CD8-positive, alpha-beta memory T cell (primary cell): ENCODE measurements at places on chromosomes 5 and 9. TPM values are rescaled to one million over a fixed set of nuclear protein-coding genes. Genes with fewer than 3 reads are reported as not detected.

ZMYND19 gene
- 11.2 TPM for polyA plus RNA-seq

NUP214 gene
- polyA plus RNA-seq = 21.3 TPM

- no peak for DNase-seq
Measured at GRCh38 chr9:90795871-90796317, 5.7 kb upstream of the SYK start.

GRCh38 chr5:142683881-142684505 lies 1.9 kb downstream of the FGF1 start:
- DNase-seq = no peak

- DNase-seq = no peak
Measured at GRCh38 chr5:151703227-151703626, 16.5 kb upstream of the SPARC start.

DNA sequence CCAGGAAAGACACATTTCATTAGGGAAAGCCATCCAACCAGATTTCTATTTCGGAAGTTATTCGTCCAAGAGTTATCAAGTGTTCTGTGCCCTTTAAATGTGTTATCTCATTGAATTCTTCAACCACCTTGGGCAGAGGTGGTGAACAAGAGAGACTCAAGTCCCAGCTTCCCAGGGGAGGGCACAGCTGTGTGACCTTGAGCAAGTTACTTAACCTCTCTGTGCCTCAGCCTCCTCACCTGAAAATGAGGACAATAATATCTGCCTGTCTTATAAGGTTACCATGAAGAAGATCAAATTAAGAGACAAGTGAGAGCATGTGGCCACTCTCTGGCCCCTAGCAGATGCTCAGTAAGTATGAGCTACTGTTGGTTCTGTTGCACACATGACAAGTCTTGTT lies 37.4 kb downstream of the WHRN start:
- no peak for DNase-seq
